Upper lobe of left lung (tissue), 6 donors: ENCODE measurements at places on chromosomes 6 and 20.

- no peak for DNase-seq
- no peaks in the 10 kb centered on the region for H3K36me3 ChIP-seq
- no peaks in the 10 kb centered on the region for H3K4me1 ChIP-seq
- no peak overlapping the region for H3K4me3 ChIP-seq
Measured at GRCh38 chr20:51484141-51484815, 58.2 kb downstream of the NFATC2 start.

GRCh38 chr20:44006578-44006977 lies 91.9 kb downstream of the TOX2 start:
- H3K27ac ChIP-seq, result no peak overlapping the region

GRCh38 chr6:79764747-79765146 lies 133.6 kb downstream of the SH3BGRL2 start:
- H3K27ac ChIP-seq, result no peak overlapping the region
- no peak overlapping the region for H3K4me3 ChIP-seq
- no peaks in the 10 kb centered on the region for H3K4me1 ChIP-seq
- no peak for DNase-seq
- H3K27me3 ChIP-seq, result no peaks in the 10 kb centered on the region
- no peaks in the 10 kb centered on the region for H3K36me3 ChIP-seq

DNA sequence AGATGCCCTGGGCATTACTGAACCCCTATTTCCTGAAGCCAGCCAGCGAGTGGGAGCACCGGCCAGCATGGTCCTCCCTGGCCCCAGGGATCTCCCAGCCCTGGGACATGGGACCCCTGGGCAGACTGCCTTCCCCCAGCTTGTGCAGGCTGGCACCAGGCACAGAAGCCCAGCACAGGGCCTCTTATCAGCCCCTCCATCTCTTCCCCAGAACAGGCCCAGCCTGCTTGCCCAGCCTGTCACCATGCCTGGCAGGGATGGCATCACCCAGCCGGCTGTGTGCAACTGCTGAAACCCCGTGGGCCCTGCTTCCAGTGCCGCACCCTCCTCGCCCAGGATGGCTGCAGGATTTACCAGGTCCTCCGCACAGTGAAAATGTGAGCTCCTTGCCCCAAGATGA lies 6.1 kb upstream of the OSBPL2 start:
- H3K27ac ChIP-seq, result no peak overlapping the region
- H3K27me3 ChIP-seq, result no peaks in the 10 kb centered on the region
- H3K4me3 ChIP-seq, result no peak overlapping the region
- no peaks in the 10 kb centered on the region for H3K4me1 ChIP-seq
- H3K36me3 ChIP-seq, result no peaks in the 10 kb centered on the region

DNA sequence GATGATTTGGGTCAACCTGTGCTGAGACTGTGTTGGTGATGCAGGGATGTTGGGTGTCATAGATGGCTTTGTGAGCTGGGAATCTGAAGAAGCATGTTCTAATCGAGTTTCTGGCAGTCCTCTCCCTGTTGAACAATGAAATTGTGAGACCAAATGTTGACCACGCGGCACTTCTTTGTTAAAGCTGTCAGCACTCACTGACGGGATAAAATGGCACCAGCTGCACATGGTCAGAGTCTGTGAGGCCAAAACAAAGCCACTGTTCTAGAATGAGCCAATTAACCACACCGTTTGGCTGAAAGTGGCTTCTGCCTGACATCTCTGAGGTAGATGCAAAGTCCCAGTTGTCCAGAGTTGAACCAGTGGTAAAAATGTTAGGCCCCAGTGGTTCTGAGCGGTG lies 562.2 kb downstream of the KIF16B start:
- DNase-seq, result no peak
- H3K27ac ChIP-seq, result no peak overlapping the region
- no peak overlapping the region for H3K4me3 ChIP-seq
- H3K36me3 ChIP-seq, result no peaks in the 10 kb centered on the region

- no peak overlapping the region for H3K27ac ChIP-seq
- no peak overlapping the region for H3K4me3 ChIP-seq
- no peaks in the 10 kb centered on the region for H3K36me3 ChIP-seq
Measured at GRCh38 chr6:38564301-38564700, 75.4 kb downstream of the BTBD9 start.

DNA sequence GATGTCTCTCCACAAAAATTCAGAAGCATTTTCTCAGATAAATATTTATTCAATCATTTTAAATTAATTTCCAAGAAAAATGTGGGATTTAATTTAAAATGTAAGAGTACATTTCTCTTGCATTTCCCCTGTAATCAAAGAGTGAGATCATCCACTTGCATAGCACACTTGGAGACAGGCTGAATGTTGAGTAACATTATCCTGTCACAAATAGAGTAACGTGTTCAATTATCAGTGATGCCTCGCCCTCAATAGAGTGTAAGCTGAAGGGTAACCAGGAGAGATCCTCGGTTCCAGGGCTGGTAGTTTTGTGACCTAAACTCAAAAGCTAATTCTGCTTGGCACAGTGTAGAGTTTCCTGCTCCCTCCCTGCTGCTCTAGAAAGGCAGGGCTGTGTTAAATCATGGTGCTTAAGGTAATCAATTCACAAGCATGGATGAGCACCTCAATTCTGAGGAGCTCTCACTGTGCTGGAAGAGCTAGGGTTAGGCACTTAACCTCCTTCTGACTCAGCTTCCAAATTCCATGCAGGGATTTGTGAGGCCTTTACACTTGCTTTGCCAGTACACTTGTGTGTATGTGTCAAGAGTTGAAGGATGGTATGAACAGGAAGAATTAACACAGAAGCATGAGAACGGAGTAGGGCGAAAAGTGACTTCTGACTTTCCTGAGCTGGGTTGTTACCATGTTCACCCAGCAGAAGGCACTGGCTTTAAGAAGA lies 56.6 kb downstream of the MMUT start:
- H3K4me1 ChIP-seq, result no peaks in the 10 kb centered on the region
- DNase-seq, result no peak
- no peak overlapping the region for H3K27ac ChIP-seq
- no peak overlapping the region for H3K4me3 ChIP-seq
- H3K27me3 ChIP-seq, result no peaks in the 10 kb centered on the region
- H3K36me3 ChIP-seq, result no peaks in the 10 kb centered on the region

DNA sequence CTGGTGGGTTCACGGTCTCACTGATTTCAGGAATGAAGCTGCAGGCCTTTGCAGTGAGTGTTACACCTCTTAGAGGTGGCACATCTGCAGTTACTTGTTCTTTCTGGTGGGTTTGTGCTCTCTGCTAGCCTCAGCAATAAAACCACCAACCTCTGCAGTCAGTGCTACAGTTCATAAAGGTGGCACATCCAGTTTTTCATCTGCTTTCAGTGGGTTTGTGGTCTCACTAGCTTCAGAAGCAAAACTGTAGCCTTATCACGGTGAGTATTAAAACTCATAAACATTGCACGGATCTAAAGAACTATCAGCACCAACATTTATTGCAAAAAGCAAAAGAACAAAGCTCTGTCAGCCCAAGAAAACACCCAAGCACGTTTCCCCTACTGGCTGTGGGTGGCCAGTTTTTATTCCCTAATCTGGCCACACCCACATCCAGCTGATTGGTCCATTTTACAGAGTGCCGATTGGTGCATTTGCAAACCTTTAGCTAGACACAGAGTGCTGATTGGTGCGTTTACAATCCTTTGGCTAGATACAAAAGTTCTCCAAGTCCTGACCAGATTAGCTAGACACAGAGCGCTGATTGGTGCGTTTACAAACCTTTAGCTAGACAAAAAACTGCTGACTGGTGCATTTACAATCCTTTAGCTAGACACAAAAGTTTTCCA lies 3.4 kb upstream of the TMEM14C start:
- no peaks in the 10 kb centered on the region for H3K27me3 ChIP-seq
- H3K36me3 ChIP-seq, result no peaks in the 10 kb centered on the region
- H3K4me1 ChIP-seq, result peaks cover 41% of the 10 kb centered on the region
- peak overlapping the region; percentile 72 for H3K4me3 ChIP-seq
- DNase-seq, result no peak

GRCh38 chr6:21382821-21383449 lies 210.6 kb upstream of the SOX4 start:
- peaks cover 9% of the 10 kb centered on the region for H3K4me1 ChIP-seq
- no peaks in the 10 kb centered on the region for H3K27me3 ChIP-seq
- H3K27ac ChIP-seq, result no peak overlapping the region
- no peak for DNase-seq

DNA sequence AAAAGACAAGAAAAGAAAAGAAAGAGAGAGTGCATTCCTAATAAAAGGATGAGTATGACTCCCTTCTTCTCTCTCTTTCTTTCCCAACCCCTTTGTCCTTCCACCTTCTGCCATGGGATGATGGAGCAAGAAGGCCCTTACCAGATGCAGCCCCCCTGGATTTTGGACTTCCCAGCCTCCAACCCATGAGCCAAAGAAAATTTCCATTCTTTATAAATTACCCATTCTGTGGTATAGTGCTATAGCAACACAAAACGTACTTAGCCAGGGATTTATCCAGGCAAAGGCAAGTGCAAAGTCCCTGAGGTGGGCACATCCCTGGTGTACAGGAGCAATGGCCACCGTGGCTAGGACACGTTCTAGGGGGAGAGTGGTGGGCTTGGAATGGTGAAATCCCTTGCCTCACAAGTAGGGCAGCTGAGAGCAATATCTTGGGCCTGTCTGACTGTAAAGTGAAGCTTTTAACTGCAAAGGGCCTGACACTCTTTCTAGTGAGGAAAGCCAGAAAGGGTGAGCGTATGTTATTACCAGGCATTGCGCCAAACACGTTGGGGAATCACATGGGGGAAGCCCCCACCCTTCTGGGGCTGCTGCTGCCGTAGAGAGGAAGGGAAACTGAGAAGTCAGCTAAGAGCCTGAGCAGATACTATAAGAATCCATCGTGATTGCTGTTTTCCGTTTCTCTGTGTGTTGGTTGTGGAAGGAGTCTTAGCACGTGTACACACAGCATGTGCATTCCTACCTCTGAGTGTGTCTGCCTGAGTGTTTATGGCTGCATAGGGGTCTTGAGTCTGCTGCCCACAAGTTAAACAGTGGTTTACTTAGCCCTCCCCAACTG lies 50.7 kb upstream of the SIRPA start:
- H3K36me3 ChIP-seq, result no peaks in the 10 kb centered on the region
- peaks cover 5% of the 10 kb centered on the region for H3K4me1 ChIP-seq
- no peak overlapping the region for H3K4me3 ChIP-seq
- DNase-seq, result no peak
- H3K27me3 ChIP-seq, result no peaks in the 10 kb centered on the region

DNA sequence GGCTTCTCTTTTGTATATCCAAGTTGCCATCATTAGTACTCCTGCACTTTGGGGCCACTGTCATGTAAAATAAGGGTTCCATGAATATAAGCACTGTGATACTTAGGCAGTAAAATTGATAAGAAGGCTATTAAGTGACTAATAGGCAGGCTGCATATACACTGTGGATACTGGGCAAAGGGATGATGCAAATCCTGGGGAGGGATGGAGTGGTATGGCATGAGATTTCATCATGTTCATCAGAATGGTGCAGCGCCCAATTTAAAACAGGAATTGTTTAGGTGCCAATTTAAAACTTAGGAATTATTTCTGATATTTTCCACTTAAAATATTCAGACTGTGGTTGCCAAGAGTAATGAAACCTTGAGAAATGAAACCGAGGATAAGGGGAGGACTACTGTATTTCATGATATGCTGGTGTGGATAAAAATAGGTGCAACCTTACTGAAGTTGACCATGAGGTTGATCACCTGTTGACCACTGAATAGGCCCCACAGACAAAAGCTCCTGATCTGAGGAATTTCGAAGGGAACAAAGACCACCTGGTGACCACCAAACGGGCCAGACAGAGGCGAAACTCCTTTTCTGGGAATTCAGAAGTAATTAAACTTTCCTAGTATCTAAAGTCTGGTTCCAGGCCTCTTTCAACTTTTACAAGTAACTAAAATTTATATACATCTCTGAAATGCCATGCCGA lies 4.9 kb upstream of the TRIM39 start:
- H3K27me3 ChIP-seq, result no peaks in the 10 kb centered on the region
- no peak for DNase-seq
- no peak overlapping the region for H3K27ac ChIP-seq
- no peak overlapping the region for H3K4me3 ChIP-seq

DNA sequence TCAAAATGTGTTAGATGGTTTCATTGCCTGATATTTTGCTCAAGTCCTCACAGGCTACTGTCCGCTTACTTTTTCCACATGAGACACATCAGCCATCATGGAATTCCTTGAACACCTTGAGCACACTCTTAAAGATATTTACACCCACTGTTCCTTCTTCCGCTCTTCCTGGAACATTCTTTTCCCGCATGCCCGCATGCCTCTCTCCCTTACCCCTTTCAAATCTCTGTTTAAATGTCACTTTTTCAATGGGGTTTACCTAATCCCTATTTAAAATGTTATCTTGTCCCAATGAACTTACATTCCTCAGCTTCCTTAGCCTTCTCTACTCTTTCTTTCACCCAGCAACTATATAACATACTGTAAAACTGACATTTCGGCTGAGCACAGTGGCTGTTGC lies 503.3 kb upstream of the PTCHD4 start:
- no peaks in the 10 kb centered on the region for H3K27me3 ChIP-seq
- H3K4me1 ChIP-seq, result no peaks in the 10 kb centered on the region
- no peaks in the 10 kb centered on the region for H3K36me3 ChIP-seq
- H3K4me3 ChIP-seq, result no peak overlapping the region
- no peak for DNase-seq

DNA sequence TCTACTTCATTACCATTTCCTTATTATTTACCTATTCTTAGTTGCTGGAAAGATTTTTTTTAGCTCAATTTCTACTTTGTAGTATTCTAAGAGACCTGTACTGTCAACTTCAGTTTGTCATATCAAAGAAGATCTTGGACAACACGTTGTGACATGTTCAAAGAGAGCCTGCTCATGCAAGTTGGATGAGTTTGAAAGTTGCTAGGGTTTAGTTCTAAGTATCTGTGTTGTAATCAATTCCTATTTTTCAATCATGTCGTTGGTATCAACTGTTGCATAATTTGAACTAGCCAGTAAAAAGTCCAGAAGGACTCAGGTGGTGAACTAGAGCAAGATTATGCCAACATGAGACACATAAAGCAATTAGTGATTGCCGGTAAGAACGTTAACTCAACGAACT lies 30.2 kb downstream of the PKIB start:
- H3K27me3 ChIP-seq, result no peaks in the 10 kb centered on the region
- H3K4me1 ChIP-seq, result no peaks in the 10 kb centered on the region
- H3K27ac ChIP-seq, result no peak overlapping the region
- H3K4me3 ChIP-seq, result no peak overlapping the region

DNA sequence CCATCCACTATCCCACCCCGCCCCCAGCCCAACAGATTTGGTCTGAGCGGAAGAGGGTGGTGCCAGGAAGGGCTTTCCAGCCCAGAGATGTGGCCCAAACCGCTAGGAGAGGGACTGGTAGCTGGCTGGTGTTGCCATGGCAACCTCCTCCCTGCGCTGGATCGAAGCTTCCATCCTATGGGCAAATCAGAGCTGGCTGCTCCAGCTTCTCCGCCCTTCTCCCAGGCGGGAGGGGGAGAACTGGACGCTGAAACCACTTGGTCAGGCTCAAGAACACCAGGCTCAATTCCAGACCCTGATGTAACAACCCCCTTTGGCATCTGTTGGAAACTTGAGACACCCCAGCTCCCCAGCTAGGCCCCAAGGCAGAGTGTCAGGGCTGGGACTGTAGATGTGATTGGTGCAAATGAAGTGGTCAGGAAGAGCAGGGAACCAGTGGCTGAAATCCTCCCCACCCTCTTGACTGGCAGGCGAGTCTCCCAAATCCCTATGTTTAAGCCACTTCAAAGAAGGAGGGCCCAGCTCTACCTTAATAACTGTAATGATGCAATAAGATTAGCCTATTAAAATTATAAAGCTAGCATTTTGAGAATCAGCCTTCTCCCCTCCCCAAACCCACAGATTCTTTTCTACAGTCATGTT lies 4.2 kb downstream of the RIMS4 start:
- H3K36me3 ChIP-seq, result no peaks in the 10 kb centered on the region
- H3K27ac ChIP-seq, result no peak overlapping the region
- H3K4me1 ChIP-seq, result no peaks in the 10 kb centered on the region
- DNase-seq, result no peak
- H3K4me3 ChIP-seq, result no peak overlapping the region
- H3K27me3 ChIP-seq, result peaks cover 16% of the 10 kb centered on the region
